ENCODE measurements at places on chromosomes 1 and 21. TPM values are rescaled to one million over a fixed set of nuclear protein-coding genes. Genes with fewer than 3 reads are reported as not detected.

GRCh38 chr1:86389307-86389706 lies 6.8 kb downstream of the ODF2L start:
- no peaks in the 10 kb centered on the region for H3K4me1 ChIP-seq
- DNase-seq = no peak
- H3K27me3 ChIP-seq = no peaks in the 10 kb centered on the region
- H3K36me3 ChIP-seq = no peaks in the 10 kb centered on the region

- H3K27ac ChIP-seq = no peak overlapping the region
- H3K27me3 ChIP-seq = peaks cover 10% of the 10 kb centered on the region
- no peak overlapping the region for H3K4me3 ChIP-seq
- H3K4me1 ChIP-seq = peaks cover 8% of the 10 kb centered on the region
Measured at GRCh38 chr1:20198918-20199317, 12.6 kb upstream of the PLA2G2C start.

DNA sequence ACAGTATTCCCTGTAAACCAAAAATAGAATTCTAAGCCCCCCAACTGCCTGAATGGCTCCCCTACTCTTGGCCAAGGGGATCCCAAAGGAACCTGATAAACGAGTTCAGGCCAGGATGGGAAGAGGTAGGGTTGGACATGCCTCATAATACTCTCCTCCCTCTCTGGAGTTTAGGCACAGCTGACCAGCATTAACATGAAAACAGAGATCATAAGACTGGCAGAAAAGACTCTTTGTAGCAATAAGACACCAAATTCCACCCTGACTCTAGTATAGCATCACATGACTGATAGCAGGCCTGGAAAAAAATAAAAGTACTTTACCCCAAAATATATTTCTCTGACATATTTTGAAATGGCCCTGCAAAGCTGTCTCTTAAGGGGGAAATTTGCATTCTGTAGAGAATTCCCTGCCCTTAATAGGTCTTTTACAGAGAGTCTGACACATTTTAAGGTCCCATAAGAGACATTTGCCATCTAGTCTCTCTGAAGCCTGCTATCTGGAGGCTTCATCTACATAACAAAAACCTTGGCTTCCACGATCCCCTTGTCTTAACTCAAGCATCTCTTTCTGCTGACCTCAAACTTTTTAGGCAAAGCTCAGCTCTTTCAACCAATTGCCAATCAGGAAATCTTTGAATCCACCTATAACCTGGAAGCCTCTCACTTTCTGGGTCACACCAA lies 55.9 kb downstream of the SIK1 start:
- no peaks in the 10 kb centered on the region for H3K27me3 ChIP-seq
- DNase-seq = no peak
- H3K36me3 ChIP-seq = no peaks in the 10 kb centered on the region

Gene PAQR6
- polyA plus RNA-seq = 0.39 TPM

DNA sequence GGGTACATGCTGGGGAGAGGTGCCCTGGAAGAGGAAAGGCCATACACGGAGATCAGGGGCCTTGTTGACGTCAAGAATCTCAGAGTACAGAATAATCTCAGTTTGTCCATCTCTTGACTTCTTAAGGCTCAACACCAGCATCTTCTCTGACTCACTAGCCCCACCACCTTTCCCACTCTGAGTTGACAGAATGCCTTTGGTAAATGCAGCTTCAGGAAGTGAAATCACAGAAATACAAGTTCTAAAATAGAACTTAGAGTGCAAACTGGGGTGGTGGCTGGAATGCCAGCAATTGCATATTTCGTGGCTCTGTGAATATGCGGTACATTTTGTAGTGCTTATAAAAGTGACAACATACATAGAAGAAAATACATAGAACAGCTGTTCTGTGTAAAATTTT lies 1.6 kb downstream of the COG2 start:
- no peaks in the 10 kb centered on the region for H3K36me3 ChIP-seq
- H3K27ac ChIP-seq = no peak overlapping the region
- peaks cover 29% of the 10 kb centered on the region for H3K4me1 ChIP-seq
- DNase-seq = no peak

GRCh38 chr1:44835738-44836675 lies 7.0 kb downstream of the PTCH2 start:
- no peaks in the 10 kb centered on the region for H3K27me3 ChIP-seq
- H3K36me3 ChIP-seq = no peaks in the 10 kb centered on the region
- no peak overlapping the region for H3K4me3 ChIP-seq
- H3K27ac ChIP-seq = no peak overlapping the region

Gene CLCA2
- 0.03 TPM for polyA plus RNA-seq

Gene FALEC
- polyA plus RNA-seq = not detected

DNA sequence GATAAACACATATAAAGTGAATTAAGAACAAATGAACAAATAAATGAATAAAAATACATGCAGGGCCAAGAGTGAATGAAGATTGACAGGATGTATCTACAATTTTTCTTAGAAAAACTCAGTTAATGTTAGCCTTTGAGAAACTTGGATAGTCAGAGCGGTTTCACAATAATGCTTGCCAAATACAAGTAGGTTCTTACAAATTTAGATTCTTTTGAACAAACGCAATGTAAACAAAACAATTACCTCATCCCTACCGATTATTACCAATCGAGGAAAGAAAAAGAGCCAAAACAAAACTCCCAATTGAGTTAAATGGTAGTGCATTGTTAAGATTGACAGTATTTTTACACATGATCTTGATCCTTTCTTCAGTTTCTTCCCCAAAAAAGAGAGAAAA lies 176.9 kb upstream of the DEPDC1 start:
- H3K27ac ChIP-seq = no peak overlapping the region
- no peak for DNase-seq
- no peaks in the 10 kb centered on the region for H3K36me3 ChIP-seq
- no peaks in the 10 kb centered on the region for H3K27me3 ChIP-seq
- no peak overlapping the region for H3K4me3 ChIP-seq

GRCh38 chr1:3013371-3014049 lies 7.8 kb upstream of the ACTRT2 start:
- H3K4me1 ChIP-seq = peaks cover 2% of the 10 kb centered on the region
- peaks cover 39% of the 10 kb centered on the region for H3K27me3 ChIP-seq
- no peak overlapping the region for H3K4me3 ChIP-seq
- H3K27ac ChIP-seq = no peak overlapping the region
- no peak for DNase-seq
- no peaks in the 10 kb centered on the region for H3K36me3 ChIP-seq

GRCh38 chr1:247656221-247656875 lies 23.2 kb downstream of the OR13G1 start:
- no peaks in the 10 kb centered on the region for H3K36me3 ChIP-seq
- no peak overlapping the region for H3K27ac ChIP-seq
- H3K27me3 ChIP-seq = no peaks in the 10 kb centered on the region
- H3K4me1 ChIP-seq = no peaks in the 10 kb centered on the region
- DNase-seq = no peak

Gene C1orf53
- polyA plus RNA-seq = 3.6 TPM

Gene OR2G6
- not detected for polyA plus RNA-seq

DNA sequence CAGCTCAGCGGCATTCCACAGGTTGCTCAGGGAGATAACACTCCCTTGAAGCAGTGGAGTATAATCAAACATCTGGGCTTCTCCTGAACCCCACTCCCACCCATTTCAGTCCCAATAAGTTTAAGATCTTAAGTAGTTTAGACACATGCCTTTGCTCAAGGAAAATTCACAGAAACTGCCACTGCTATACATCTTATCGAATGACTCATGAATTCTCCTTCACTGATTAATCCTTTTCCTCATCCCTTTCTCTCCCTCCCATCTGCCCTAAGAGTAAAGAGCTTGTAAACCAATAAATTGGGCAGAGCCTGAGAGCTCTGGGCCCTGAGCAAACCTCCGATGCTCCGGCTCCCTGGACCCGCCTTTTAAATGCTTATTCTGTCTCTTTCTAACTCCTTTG lies 10.2 kb downstream of the VN1R5 start:
- H3K36me3 ChIP-seq = no peaks in the 10 kb centered on the region
- H3K4me1 ChIP-seq = no peaks in the 10 kb centered on the region
- DNase-seq = no peak
- no peaks in the 10 kb centered on the region for H3K27me3 ChIP-seq

Gene CLCNKA
- polyA plus RNA-seq = 0.73 TPM

GRCh38 chr1:227729881-227730629 lies 5.0 kb downstream of the JMJD4 start:
- no peak for DNase-seq
- peaks cover 26% of the 10 kb centered on the region for H3K4me1 ChIP-seq
- no peaks in the 10 kb centered on the region for H3K36me3 ChIP-seq

GRCh38 chr1:22408230-22408629 lies 43.4 kb upstream of the ZBTB40 start:
- no peaks in the 10 kb centered on the region for H3K36me3 ChIP-seq
- no peak overlapping the region for H3K27ac ChIP-seq
- H3K27me3 ChIP-seq = peaks cover 29% of the 10 kb centered on the region

DNA sequence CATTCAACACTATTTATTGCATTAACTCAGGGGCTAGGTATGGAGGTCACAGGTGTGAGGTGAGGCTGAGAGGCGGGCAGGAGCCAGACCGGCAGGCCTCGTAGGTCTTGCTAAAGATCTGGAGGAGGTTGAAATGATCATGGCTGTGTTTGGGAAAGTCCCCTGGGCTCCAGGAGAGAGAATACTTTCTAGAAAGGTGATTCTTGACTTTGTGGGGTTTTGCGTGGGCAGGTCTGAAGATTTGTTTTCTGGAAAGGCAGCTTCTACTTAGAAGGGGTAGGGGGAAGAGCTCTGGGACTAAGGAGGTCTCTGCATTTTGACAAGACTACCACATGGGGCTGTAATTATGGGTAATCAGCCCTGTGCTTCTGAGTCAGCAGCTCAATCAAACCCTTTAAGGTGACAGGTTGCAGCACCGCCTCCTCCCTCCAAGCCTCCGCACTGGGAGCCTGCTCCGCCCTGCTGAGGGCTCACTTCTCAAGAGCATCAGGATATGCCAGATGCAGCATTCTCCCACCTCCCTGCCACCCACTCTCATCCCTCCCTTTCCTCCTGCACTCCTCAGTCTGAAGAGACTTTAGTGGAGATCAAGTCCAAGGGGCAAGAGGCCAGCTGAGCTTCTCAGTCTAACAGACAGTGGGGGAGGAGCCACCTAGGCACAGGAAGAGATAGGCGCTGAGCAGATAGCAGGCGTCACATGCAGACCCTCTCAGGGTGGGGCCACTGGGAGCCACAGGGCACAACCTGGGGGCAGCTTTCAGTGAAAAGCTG lies 30.5 kb downstream of the SLC30A1 start:
- DNase-seq = no peak
- H3K4me1 ChIP-seq = peaks cover 15% of the 10 kb centered on the region
- H3K27me3 ChIP-seq = no peaks in the 10 kb centered on the region

GRCh38 chr1:192518700-192519099 lies 56.9 kb upstream of the RGS1 start:
- H3K27ac ChIP-seq = no peak overlapping the region
- H3K27me3 ChIP-seq = no peaks in the 10 kb centered on the region
- no peak for DNase-seq
- no peaks in the 10 kb centered on the region for H3K4me1 ChIP-seq
- H3K36me3 ChIP-seq = no peaks in the 10 kb centered on the region
- no peak overlapping the region for H3K4me3 ChIP-seq

Gene FMO4
- polyA plus RNA-seq = 1.7 TPM

Gene PRKCZ
- polyA plus RNA-seq = 18.4 TPM

Gene CELA2B
- polyA plus RNA-seq = not detected

- DNase-seq = no peak
- H3K27ac ChIP-seq = no peak overlapping the region
- H3K27me3 ChIP-seq = no peaks in the 10 kb centered on the region
- no peaks in the 10 kb centered on the region for H3K36me3 ChIP-seq
Measured at GRCh38 chr1:16965486-16966067, 14.8 kb downstream of the MFAP2 start.

DNA sequence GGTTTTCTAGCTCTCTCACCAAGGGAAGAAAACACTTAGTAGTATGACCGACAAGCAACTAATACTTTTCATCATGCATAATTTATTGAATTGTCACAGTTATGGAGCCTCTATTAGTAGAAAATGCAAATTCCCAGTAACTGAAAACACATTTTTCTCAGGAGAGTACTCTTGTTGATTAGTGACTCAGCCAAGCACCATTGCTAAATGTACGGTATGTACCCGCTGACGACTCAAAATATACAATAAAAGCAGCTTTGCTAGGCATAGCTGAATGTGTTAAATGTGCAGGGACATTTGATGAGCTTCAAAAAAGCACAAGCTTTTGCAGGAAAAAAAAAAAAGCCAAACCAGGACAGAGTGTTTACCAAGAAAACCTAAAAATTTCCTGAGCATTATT lies 63.9 kb downstream of the WDR64 start:
- H3K27ac ChIP-seq = no peak overlapping the region
- no peaks in the 10 kb centered on the region for H3K36me3 ChIP-seq
- DNase-seq = no peak
- H3K27me3 ChIP-seq = no peaks in the 10 kb centered on the region
- H3K4me3 ChIP-seq = no peak overlapping the region

GRCh38 chr1:213652109-213652508 lies 335.7 kb upstream of the PROX1 start:
- no peak overlapping the region for H3K4me3 ChIP-seq
- no peak for DNase-seq
- no peaks in the 10 kb centered on the region for H3K4me1 ChIP-seq
- no peaks in the 10 kb centered on the region for H3K36me3 ChIP-seq

DNA sequence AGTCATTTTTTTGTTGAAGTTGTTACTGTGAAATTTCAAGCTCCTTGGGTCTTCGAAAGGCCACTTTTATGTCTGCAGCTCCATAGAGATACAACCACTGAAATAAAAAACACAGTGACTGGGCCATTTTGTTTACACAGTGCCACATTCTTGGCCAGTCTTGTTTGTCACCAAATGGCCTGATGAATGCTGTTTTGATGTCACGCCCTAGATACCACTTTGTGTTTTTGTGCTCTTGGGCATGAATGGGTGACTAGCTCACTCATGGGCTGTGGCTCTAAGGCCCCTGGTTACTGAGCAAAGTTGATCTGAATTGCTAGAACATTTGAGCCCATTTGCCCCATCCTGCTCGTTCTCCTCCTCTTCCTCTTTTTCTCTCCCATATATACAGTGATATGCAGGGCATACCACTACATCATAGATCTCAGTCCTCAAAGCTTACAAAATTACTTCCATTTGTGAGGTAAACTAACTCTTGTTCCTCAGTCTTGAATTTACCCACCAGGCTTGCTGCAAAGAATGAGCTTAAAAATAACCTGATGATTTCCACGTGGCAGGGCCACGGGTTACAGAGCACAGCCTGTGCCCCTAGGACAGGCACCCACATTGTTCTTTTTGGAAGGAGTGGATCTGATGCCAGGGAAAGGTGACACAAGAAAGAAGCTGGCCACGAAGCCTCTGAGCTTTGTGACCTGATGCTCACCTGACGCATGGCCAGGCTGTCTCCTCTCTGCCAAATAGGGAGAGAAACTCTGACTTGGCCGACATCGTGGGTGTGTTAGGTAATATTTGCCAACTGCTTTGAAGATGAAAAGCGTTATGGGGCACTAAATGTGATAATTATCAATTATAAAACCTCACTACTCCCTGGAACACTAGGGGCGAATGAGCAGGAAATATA lies 92.4 kb downstream of the RUNX1 start:
- DNase-seq = no peak
- H3K4me3 ChIP-seq = no peak overlapping the region
- no peaks in the 10 kb centered on the region for H3K4me1 ChIP-seq
- no peaks in the 10 kb centered on the region for H3K36me3 ChIP-seq

Gene TRIM17
- polyA plus RNA-seq = 0.37 TPM

Gene NEGR1
- 5.4 TPM for polyA plus RNA-seq

Data from heart right ventricle (tissue), 16 donors.